ENCODE measurements at places on chromosomes 3 and 15.

DNA sequence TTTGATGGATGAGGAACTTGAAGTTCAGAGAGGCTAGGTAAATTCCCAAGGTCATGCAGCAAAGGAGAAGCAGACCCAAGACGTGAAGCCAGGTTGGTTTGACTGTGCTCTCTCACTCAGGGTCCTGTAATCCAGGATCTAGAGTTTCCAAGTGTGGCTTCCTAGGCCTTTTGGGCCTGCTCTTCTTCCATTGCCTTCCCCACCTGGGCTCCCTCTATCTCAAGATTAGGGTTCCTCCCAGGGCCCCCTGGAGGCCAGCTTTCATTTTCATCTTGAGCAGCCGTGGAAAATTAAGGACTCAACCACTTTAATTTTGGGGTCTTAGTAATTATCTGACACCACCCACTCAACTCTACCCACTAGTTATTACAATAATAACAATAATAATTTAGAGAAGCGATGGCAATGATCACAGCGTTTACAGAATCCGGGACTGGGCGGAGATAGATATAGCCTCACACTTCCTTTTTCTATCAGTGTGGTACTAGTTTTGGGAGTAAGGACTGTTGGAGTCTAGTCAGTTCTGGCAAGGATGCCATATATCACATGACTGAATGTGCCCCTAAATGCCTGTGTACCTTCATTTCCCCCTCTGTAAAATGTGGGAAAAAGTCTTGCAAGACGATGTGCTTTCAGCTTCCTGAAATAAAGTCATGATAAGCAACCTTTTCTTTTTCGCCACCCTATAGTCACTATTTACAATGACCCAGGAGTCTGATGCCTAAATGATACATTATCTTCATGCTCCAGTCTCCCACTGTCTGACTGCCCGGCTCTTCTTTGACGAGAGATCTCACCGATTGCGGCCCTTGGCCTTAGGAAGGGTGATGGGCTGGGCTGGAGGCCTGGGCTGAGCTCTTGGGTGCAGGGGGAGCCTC, 30.2 kb upstream of the MAGEF1 start:
- DNase-seq = no peak

- no peak for DNase-seq
These were observed 791.3 kb upstream of the LMCD1 start for GRCh38 chr3:7710284-7710683.

GRCh38 chr3:187044206-187044605, 95.1 kb downstream of the RPL39L start:
- no peak for DNase-seq

- no peak for DNase-seq
These were observed 91.3 kb upstream of the UBE2E2 start for GRCh38 chr3:23111797-23112196.

All from stimulated activated CD4-positive, alpha-beta T cell treated with anti-CD3 and anti-CD28 coated beads, Interleukin-12 subunit alpha, Interleukin-12 subunit beta, amount 100 ng/mL, for 24 hours (primary cell).